Amygdala (tissue), 56 donors: ENCODE measurements at places on chromosomes 3 and 15.

GRCh38 chr15:60326824-60327654, 70.7 kb downstream of the ANXA2 start:
- no peak for DNase-seq

DNA sequence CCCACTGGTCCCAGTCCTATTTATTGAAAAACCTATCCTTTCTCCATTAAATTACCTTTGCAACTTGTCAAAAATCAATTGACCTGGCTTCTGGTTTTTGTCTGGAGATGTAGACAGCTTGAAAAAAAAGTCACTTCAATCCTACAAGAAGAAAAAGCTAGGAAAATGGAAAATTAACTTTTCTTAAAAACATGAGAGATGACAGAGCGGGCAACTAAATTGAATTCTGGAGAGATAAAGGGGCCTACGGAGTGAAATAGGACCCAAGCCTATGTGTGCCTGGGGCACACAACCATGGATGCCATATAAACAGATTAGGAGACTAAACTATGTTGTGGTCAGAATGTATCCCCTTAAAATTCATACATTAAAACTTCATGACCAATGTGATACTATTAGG, 363.3 kb upstream of the SLCO3A1 start:
- no peak for DNase-seq

- DNase-seq = no peak
Measured at GRCh38 chr3:104428337-104428925, 938.3 kb upstream of the ALCAM start.

GRCh38 chr15:67065531-67066005, at the start of gene SMAD3:
TSS of gene SMAD3 (plus strand) at chr15:67065602. CDS start at chr15:67066155, 553 bp downstream.
- peak; percentile 62 for DNase-seq

GRCh38 chr3:71652781-71653413, 69.4 kb upstream of the FOXP1 start:
- peak; percentile 5 for DNase-seq

DNA sequence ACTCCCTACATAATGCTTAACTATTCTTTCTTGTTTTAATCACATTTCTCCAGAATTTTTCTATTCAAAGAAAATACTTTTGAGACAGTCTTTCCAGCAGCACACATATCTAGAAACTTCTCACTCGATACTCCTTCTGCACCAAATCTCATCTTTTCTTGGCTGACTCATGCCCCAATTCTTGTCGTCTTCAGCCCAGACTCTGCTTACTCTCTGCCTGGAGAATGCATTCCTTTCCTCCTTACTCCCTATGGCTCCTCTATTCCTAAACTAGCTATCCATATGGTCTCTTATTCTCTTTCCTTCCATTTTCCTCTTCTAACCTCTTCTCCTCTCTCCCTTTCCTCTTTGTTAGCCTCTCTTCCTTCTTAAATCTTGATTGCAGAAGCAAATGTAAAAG, 158.7 kb downstream of the GBE1 start:
- no peak for DNase-seq

DNA sequence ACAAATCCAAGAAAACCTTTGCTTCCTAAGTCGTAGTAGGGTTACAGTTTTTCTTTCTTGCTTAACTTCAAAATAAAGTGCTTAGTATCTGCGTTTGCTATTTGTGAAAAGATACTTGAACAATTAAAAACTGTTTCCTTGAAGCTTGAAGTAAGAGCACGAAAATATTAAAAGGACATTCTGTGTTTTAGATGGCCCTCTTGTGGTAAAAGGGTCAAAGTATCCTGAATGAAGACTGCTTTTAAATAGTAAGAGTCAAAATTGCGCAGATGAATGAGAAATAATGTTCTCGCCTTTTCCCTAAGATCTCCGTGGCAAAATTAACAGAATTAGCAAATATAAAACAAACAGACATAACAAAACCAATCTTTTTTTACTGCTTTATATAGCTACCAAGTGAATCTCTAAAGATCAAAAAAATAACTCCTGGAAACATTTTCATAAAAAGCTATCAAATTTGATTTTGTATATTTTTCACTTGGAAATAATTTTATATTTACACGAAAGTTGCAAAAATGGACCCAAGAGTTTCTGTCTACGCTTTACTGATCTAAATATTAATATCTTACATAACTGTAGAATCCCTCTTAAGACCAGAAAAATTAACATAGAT, 175.4 kb downstream of the MBNL1 start:
- no peak for DNase-seq

DNA sequence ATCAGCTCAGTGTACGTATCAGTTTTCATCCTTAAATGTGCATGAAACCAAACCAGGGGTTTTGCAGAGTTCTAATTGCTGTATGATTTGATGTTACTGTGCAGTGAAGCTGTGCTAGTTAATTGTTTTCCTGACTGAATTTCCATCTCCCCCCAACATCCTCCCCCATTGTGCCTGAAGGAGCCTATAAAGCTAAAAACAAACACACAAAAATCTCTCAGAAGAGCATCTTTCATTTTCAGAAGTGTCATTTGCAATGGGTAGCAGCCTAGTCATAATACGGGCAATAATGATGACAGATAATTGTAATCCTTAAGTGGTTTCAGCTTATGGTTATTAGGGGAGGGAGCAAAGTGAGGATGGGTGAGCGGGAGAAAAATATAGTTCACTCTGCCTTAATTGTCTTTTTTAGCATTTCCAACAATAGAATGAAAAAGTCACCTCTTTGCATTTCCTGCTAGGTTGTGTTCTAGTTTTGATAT, 207.9 kb upstream of the TBL1XR1 start:
- no peak for DNase-seq

- no peak for DNase-seq
Measured at GRCh38 chr15:66865622-66866611, 163.9 kb downstream of the SMAD6 start.

GRCh38 chr3:55166576-55167555, 239.0 kb upstream of the LRTM1 start:
- peak; percentile 4 for DNase-seq

DNA sequence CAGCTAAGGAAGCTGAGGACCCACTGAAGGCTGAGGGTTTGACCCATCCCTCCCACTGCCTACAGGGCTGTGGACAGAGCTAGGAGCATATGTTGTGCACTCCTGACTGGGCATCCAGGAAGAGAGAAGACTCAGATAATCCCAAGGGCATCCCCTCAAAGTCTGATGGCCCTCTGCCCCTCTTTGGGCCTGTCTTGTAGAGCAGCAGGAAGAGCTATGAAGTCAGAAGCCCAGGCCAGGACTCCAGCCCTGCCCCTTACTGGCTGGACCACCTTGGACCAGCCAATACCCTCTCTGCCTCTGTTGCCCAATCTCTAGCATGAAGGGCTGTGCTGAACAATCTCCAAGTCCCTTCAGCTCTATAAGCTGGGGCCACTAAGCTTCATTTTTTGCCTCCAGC, 210.8 kb downstream of the RPLP1 start:
- no peak for DNase-seq

DNA sequence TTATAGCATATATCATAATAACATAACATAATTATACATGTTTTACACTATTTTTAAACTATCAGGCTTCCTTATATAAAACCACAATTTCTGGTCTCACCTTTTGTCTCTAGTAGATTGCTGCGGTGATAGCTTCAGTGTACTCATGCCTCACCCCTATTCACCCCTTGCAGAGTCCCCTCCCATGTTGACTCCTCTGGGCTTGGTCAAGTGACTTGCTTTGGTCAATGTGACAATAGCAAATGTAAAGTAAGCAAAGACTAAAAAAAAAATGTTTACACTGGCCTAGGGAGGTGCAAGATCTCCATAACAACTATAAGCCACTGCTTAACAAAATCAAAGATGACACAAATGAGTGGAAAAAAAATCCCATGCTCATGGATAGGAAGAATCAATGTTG, 537.5 kb downstream of the ROBO1 start:
- no peak for DNase-seq

DNA sequence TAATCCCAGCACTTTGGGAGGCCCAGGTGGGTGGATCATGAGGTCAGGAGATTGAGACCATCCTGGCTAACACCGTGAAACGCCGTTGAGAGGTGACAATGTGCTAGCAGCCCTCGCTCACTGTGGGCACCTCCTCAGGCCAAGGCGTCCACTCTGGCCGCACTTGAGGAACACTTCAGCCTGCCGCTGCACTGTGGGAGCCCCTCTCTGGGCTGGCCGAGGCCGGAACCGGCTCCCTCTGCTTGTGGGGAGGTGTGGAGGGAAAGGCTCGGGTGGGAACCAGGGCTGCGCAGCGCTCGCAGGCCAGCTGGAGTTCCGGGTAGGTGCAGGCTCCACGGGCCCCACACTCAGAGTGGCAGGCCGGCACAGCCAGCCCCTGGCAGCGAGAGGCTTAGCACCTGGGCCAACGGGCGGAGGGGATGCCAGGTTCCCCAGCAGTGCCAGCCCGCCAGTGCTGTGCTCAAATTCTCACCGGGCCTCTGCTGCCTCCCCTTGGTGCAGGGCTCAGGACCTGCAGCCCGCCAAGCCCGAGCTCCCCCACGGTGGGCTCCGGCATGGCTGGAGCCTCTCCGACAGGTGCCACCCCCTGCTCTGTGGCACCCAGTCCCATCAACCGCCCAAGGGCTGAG, 253.6 kb downstream of the CNTN4 start:
- DNase-seq = no peak

DNA sequence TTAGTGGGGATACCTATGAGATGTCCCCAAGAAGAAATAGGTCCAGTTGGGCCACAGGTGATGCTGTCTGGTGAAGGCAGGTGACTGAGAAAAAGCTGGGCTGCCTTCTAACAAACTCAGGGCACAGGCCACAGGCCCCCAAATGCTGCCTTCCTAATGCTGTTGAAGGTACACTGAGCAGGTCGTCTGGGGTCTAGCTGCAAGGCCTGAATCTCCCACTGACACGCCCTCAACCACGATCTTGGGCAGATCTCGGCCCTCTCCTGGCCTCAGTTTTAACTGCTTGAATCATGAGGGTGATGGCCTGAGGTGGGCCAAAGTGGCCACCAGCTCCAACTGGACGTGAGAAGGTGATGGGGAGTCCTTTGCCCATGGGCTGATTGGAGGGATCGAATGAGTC, 2.1 kb upstream of the ACSBG1 start:
- no peak for DNase-seq

GRCh38 chr3:83189634-83190033, 1428.2 kb upstream of the GBE1 start:
- DNase-seq = no peak

DNA sequence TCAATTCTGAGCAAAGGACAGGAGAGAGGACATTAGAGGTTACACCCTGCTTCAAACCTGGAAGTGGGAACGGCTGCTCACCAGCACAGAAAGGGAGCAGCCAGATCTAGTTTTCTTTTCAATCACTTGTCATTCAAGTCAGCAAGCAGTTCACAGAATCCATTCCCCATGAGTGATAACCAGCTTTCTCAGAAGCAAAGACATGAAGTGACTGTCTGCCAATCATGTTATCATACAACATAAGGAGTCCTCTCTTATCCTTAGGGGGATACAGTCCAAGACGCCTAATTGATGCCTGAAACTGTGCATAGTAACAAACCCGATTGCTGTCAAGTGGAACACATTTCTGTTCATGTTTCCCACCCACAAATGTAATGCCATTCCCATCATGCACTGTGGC, 54.7 kb downstream of the FAM98B start:
- DNase-seq = no peak

- no peak for DNase-seq
Measured at GRCh38 chr15:69814932-69815331, 282.8 kb downstream of the TLE3 start.

DNA sequence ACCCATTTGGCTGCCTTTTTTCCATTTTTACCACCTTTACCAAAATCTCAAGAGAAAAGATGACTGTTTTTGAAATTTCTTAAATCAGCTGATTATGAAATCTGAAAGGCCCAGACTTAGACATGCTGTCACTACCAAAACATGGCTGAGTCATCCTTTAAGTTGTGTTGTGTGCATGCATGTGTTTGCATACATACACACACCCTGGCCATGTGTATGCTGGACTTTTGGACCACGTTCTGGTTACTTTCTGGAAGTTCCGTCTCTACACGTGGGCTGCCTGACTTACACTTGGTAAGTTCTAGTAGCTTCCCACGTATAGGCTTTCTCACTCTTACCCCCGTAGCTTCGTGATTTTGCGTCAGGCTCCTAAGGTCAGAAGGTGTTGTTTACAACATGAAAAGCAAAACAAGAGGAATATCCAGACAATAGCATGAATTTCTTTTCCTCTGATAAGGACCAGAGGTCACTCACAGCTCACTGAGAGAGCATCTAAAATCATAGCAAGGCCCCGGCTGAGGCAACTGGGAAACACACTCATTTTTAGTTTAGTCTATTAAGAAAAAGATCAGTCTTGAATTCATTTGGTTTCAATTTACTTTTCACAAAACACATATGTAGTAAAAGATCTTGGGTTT, 62.4 kb downstream of the COL8A1 start:
- no peak for DNase-seq

DNA sequence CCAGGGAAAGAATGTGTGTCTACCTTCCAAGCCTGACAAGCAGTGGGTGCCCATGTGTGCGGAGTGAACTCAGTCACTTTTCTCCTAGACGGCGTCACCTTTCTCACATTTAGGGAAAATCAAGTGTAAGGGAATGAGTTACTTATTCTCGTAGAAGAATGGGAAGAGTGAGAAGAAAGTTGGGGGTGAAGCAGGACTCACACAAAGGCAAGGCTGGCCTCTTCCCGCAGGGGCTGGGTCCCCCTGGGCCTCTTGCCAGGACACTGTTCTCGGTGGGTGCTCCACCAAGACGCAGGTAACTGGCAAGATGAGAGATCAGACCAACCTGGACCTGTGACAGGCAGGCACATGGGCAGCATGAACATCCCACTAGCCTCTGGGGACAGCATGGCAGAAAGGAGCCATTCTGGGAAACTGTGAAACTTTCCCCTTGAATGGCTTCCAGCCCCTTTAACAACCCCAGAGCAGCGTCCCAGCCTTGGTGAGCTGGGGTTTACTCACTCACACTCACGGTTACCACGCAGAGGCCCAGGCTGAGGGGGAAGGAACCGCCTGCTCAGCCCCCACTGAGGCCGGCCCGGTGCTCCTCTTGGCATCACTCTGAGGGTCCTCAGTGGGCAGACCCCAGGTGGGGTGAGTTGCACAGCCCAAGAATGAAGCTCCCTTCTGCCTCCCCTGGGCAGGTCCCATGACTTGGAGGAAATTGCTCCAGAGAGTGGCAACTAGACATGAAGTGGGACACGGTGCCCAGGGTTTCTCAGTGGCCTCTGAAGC, 15.0 kb upstream of the SRP14 start:
- no peak for DNase-seq

DNA sequence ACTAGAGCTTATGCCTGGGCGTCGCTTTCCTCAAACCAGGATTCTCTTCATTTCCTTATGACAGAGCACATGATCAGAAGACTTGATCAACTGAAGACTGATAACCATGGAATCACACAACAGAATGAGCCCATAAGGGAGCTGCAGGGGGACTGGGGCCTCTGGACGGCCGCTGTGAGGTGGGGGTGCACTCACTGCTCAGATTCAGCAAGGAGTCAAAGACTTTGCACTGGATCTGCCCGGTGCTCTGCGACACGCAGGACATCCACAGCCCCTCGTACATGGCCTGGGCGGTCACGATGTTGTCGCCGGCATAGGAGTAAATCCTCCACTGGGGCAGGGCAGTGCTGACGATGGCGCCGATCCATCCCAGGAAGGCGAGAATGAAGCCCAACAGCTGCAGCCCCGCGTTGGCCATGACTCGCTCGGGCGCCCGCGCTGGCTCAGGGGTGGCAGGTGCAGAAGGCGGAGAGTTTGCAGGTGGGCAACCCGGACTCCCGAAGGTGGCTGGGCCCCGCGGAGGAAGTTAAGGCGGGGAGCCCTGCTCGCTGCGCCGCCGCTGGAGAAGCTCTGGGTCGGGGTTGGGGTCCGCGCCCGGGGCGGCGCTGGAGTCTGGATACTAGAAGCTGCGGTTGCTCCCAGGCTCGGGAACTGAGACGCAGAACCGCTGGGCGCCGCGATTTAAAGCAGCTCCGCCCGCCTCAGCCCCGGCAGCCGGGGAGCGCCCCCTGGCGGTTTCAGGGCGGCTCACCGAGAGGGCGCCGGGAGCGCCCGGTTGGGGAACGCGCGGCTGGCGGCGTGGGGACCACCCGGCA, at the start of gene CLDN1:
Gene CLDN1 (minus strand): TSS at position 658 of the 815 bp plus-strand sequence. CDS start 240 bp downstream, at position 418.
- peak; percentile 35 for DNase-seq
